Right lobe of liver (tissue), 6 donors: ENCODE measurements at places on chromosomes 16 and 17. TPM values are rescaled to one million over a fixed set of nuclear protein-coding genes. Genes with fewer than 3 reads are reported as not detected.

The KRTAP2-2 gene
- total RNA-seq = not detected

The VASN gene
- total RNA-seq = 16.9 TPM

The IL21R gene
- total RNA-seq = 0.24 TPM

The VAC14 gene
- total RNA-seq = 40.2 TPM

DNA sequence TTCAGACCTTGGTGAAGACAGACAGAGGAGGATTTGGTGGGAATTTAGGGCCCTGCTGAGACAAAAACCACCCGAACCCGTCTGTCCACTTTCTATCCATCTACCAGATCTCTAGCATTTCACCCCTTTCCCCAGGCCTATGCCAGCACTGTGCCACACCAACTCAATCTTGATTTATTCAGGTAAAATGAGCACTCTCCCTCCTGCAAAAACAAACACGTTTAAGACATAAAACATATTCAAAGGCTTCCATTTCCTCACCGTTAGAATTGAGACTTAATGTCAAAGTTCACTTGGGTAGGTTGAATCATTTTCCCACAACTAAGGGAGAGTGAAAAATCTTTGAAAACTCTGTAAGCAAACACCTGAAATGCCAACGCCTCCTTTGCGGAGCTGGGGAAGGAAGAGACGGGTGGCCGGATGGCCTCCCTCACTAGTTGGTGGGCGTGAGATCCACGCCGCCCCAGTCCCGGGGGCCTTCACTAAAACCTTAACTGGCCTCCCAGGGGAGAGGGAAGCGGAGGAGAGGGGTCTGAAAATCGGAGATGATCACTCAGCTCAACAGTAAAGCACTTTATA is 862 bp downstream of the DCAKD start:
- no peaks in the 10 kb centered on the region for H3K36me3 ChIP-seq
- peak overlapping the region; percentile 56 for H3K4me3 ChIP-seq
- H3K27ac ChIP-seq = peak overlapping the region; percentile 75
- H3K27me3 ChIP-seq = no peaks in the 10 kb centered on the region
- H3K4me1 ChIP-seq = peaks cover 4% of the 10 kb centered on the region

DNA sequence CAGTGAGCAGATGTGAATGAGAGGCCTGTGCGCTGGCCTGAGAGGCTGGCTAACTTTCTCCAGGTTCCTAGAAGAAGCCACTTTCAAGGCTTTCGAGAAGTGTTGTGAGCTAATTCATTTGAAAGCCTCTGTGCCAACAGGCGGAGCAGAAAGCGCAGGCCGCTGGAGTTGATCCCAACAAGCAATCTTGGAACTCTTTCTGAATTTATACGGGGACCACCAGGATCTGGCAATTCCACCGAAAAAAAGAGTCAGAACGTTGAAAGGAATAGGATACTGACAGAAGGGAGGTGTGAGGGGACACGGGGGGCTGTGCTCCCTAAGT is 71.3 kb upstream of the METRNL start:
- no peak overlapping the region for H3K4me3 ChIP-seq
- no peak for DNase-seq
- H3K4me1 ChIP-seq = no peaks in the 10 kb centered on the region
- no peak overlapping the region for H3K27ac ChIP-seq
- no peaks in the 10 kb centered on the region for H3K36me3 ChIP-seq
- H3K27me3 ChIP-seq = no peaks in the 10 kb centered on the region

- no peak overlapping the region for H3K27ac ChIP-seq
- peaks cover 13% of the 10 kb centered on the region for H3K4me1 ChIP-seq
- no peak for DNase-seq
- no peak overlapping the region for H3K4me3 ChIP-seq
Observed at GRCh38 chr17:58412961-58413586, 4.3 kb downstream of the RNF43 start.

GRCh38 chr16:49365711-49366509 is 7.7 kb upstream of the C16orf78 start:
- H3K27ac ChIP-seq = no peak overlapping the region
- no peak overlapping the region for H3K4me3 ChIP-seq
- DNase-seq = no peak
- H3K27me3 ChIP-seq = no peaks in the 10 kb centered on the region

GRCh38 chr17:33261820-33262219 is 31.3 kb downstream of the ASIC2 start:
- H3K4me1 ChIP-seq = no peaks in the 10 kb centered on the region
- no peaks in the 10 kb centered on the region for H3K36me3 ChIP-seq
